Esophagus squamous epithelium (tissue), 5 donors: ENCODE measurements at places on chromosomes 11 and 22.

DNA sequence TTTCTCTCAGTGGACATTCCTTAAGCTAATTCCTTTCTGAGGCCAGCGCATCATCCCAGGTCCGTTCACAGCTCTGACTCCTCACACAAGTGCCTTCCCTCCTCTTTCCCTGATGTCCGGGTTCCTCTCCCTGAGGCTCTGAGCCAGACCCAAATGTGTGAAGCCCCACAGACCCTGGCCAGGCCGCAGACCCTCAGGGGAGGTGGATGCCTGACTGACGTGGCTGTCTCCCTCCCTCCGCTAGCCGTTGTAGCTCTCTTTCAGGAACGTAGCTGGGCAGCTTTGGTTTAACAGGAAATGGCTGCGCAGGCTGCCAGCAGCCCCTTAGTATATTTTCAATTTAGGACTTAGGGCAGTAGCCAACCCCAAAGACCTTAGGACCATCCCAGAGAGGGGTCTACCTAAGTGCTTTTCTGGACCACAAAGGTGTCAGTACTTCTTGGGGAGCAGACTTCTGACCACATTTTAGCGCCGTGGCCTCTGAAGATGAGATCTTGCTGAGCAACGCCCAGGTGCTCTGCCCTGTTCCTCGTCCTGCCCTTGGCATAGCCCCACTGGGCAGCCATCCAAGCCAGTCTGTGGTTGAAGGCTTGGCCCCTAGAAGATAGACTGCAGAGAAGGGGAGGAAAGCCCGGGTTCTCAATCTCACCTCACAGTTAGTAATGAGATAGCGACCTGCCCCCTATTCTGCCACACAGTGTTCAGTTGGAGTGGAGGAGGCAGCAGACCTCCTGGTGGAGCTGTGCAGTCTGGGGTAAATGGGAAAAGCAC, 27.0 kb downstream of the MYBPC3 start:
- no peak for DNase-seq

- DNase-seq, result no peak
Measured at GRCh38 chr11:1073261-1073724, 1.4 kb upstream of the MUC2 start.

DNA sequence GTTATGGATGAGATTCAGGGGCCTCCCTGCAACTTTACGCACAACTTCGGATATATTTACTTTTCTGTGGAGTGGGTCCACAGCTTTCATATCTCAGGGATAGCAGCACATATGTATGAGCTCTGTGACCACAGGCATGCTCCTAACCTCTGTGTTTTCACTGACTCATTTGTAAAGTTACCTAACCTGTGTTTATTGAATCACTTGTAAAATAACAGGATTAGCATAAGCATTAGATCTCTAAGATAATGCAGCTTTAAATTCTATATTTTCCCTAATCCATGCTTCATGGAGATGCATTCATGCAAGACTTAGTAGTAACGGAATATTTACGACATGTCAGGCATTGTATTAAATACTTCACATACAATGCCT, 47.9 kb upstream of the DDI1 start:
- no peak for DNase-seq

GRCh38 chr11:130131961-130132850, 27.4 kb upstream of the ST14 start:
- DNase-seq, result no peak

GRCh38 chr22:22691055-22691454, 46.6 kb downstream of the GGTLC2 start:
- no peak for DNase-seq

DNA sequence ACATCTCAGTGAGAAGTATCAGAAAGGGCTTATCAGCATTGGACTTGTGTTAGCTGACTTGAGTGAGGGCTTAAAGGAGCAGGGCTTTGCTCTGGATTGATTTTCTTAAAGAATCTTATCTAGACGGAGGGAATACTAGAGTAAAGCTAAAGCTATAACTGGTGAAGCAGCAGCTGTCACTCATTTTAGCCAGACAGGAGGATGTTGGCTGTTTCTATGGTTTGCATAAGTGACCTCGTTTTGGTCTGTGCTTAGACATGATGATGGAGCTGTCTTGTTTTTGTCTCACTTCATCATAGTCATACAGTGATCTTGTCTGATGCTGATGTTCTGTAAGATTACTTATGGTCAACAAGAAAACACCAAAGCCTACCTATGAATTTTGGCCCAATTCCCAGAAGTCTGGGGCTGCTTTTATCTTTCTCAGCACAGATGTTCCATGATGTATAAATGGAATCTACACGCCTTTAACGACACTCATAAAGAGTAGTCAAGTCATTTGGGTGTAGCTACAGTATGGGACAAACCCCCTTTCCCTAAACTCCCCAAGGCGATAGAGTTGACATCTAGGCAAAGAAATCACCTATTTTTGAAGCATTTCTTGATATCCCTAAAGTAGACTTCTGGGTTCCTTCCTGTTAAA, 77.5 kb upstream of the UCP3 start:
- DNase-seq, result no peak

GRCh38 chr22:46251816-46252380, 1.8 kb upstream of the CDPF1 start:
- no peak for DNase-seq

DNA sequence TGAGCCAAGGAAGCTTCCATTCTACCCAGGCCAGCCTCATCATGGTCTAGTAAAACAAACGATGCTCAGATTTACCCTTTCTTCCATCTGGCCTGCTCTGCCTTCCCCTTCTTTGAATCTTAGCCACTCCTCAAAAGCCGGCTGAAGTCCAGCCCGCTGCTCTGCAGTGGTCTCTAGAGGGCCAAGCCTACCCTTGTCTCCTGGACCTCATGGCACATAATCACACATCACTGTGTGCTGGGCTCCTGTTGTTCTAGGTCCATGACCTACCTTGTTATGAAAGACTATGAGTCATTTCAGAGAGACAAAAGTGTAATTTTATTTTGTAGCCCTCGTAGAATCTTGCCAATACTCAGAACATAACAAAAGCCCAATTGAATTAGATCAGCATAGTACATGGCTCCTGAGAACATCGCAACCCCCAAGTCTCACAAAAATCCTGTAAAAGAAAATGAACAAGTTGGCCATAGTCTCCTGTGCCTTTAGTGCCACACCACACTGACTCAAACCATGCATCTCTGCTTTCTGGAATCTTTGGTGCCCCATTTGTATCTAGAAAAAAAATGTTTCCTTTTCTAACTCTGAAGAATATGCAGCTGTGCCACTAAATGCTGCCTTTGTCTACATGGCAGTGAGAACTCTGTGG, 192.7 kb downstream of the OPCML start:
- DNase-seq, result no peak

DNA sequence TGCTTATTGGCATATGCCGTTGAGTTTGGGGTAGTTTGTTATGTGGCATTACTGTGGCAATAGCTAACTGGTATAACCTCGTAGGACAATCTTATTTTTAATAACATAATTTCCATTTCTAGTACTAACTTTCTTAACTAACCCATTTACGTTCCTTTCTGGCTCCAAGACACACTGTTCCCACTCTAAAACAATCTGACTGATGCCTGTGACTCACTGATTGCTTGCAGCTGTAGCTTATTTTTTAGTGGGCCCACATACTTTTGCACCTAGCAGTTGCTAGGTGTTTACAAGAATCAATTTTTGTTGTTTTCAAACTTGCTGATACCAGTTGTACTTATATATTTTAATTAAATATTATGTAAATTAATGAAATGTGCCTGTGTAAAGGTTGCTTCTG, 52.2 kb downstream of the FAT3 start:
- no peak for DNase-seq

DNA sequence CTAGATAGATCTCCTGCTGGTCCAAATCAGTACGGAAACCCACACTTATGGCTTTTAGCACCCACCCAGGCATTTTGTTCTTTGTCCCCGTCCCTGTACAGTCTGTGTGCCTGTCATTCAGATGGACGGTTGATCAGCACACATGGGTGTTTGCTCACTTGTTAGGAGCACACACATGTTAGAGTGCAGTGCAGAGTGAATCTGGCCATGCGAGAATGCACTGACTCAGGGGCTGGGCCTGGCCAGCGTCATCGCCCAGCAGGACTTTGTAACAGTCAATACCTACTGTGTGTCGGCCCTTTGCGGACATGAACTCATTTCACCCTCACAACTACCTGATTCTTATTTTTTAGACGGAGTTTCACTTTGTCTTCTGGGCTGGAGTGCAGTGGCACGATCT, 3.4 kb downstream of the RPS6KA4 start:
- no peak for DNase-seq

DNA sequence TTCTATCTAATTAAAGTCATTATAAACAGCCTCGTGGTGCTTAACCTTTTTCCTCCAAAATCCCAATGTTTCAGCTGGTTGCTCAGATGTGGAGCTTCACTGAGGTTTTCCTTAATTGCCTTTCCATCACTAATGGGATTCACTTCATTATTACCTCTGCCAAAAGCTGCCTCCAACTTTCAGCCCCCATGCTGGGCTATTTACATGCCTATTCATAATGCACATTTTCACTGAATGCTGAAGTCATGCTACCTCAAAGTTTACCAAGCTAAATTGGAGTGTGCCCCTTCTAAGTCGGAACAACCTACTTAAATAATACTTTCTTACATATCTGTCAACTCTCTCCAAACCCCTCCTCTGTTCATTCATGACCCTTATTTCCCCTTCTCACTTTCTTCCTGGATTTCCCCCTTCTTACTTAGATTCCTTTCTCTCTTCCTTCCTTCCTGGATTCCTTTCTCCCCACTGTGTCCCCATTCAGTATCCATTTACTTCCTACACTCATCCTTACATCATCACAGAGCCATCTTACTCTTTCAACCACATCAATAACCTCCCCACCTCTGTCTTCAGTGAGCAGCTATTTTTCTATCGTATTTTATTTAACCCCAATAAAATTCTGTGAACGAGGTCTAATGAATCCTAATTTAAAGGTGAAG, 887.3 kb upstream of the TENM4 start:
- DNase-seq, result no peak

GRCh38 chr22:44024288-44024921, at the start of gene PARVB:
Gene PARVB (plus strand): TSS chr22:44024302. CDS start chr22:44024340, 38 bp downstream.
- no peak for DNase-seq

DNA sequence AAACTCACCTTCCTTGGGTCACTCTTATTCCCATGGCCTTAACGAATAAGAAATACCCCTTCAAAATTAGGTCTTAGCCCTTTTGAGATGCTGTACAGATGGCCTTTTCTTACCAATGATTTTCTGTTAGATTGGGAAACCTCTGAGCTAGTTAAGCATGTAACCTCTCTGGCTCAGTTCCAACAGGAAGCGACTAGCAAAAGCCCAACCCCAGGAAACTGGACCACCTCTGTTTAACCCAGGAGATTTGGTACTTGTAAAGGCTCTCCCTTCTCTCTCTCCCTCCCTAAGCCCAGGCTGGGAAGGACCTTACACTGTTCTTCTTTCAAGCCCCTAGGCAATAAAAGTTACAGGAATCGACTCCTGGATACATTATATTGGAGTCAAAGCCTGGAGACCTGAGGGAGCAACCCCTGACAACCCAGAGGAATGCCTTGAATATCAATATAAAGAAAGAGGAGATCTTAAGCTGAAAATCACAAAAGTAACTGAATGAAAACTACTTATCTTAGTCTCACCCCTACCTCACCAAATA, 11.7 kb downstream of the APIP start:
- no peak for DNase-seq

DNA sequence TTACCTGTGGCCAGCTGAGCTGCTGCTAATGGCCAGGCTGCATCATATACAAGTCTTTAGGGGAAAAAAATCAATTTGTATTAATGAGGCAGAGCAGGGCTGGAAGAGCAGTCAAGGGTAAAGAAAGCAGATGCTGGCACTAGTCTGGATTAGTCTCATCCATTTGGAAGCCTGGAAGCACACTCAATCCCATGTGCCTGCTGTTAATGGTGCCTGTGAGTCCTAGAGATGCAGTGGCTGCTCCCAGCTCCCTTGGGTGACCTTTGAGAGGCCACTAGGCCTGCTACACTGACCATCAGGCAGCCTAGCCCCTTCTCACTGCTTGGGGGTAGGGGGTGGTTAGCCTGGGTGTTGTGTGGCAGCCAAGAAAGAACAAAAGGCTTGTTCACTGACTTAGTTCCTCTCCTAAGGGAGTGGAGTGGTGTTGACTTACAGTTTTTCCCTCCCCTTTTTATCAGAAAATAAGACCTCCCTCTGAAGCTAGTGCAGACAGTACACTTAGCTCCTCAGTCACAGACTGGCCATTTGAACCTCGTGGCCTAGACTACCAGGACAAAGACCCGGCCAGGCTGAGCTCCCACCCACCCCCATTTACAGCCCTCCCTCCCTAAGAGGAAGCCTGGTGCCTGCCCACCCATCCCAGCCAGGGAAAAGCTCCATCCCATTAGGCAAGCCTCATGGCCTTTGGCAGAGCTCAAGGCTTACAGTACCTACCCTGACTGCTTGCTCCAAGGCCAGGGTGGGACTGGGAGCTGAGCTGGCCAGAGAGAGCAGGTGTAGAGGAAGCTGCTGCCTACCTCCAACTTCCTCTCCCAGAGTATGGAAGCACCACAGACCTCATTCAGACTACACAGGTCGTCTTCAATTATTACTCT, 7.8 kb downstream of the PIK3IP1 start:
- no peak for DNase-seq
